ENCODE measurements at places on chromosomes 12 and 14.

DNA sequence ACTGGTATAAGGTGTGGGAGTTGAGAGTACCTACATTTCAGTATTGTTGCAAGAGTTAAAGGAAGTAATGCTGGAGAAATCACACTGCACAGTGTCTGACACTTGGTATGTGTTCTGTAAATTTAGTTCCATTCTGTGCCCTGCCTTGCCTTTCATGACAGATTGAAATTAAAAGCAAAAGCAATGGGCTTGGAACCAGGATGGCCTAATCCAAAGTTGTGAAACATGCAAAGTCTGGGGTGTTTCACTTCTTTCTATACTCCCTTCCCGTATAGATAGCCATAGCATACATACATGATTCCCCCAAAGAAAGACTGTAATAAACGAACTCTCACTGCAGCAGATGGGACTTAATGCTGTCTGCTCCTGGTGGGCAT, 281.1 kb downstream of the NRXN3 start:
- no peak for DNase-seq

- DNase-seq: no peak
Observed at GRCh38 chr14:67371247-67372148, 11.4 kb downstream of the EIF2S1 start.

- peak; percentile 65 for DNase-seq
Observed at GRCh38 chr14:64510825-64511671, 6.5 kb downstream of the ZBTB1 start.

DNA sequence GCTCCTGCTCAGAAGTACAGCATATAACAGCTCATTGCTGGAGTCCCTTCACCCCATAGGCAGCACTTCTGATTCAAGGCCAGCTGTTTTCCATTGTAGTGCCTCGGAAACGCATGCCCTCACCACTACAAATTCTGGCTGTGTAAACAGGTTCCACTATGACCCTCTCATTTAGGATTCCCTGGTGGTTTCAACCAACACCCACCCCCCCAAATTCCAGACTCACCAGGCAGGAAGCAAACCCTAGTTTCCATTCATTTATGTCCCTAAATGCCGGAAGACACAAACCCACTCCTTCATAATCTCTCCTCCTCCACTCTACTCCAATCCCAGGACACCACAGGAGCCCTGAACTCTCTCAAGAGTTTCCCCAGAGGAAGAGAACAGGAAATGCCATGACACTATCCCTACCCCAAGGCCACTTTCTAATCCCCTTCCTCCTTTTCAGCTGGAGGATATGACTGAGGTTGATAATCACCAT, 75.9 kb upstream of the TMPO start:
- no peak for DNase-seq

- DNase-seq: no peak
Observed at GRCh38 chr12:13208533-13209435, 12.3 kb downstream of the EMP1 start.

DNA sequence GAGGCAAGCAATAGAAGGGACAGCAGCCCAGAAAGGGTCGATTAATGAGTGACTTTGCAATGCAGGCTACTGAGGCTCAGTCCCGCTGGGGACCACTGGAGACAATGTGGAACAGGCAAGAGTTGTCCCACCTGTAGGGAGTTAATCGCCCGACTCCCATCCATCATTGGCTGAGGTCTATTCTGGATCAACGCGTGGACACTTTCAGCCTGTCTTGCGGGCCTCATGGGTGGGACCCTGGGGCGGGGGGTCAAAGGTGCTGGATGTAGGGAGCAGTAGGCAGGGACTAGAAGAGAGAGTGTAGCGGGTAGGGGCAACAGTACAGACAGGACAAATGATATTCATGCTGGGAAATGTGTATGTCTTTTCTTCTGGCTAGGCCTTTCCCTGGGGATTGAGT, 6.1 kb downstream of the IFI27L2 start:
- DNase-seq: no peak

DNA sequence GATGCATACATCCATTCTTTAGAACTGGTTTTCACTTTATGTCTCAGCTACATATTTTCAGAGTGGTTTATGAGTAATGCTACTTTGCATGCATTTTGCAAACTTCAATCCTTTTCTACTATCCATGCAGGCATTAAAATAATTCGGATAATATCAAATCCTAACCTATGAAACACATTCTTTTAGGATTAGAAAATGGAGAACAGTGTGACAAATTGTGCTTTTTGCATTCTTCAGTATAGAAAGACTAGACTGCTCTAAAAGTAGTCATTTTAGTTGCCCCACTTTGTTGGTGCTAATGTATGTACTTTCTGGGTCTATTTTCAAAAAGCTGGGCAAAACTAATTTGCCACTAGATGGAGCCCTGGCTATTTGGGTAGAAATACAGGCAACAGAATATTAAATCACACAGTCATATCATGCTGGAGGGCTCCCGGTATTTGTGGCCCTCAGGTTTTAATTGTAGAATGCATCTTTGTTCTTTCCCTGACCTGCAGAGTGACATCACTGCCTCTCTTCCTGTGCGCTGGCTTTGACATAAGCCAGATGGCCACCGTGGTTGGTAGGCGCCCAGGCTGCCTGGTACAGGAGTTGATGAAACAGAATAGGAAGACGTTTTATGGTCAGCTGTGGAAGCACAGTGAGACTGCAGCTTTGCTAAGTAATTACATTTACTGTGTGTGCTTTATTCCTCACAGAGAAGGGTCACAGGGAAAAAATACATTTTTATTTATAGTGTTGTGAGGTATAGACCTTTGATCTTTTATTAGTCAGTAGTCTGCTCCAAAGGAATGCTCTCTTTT, 28.1 kb downstream of the MSRB3 start:
- DNase-seq: peak; percentile 4

- DNase-seq: no peak
Observed at GRCh38 chr12:75205558-75205957, 4.1 kb downstream of the KCNC2 start.

- no peak for DNase-seq
Observed at GRCh38 chr12:109951751-109952150, 44.4 kb downstream of the GIT2 start.

- DNase-seq: peak; percentile 83
Observed at GRCh38 chr12:32501835-32502333, 102.5 kb downstream of the FGD4 start.

GRCh38 chr12:2834581-2835491, at the start of gene NRIP2:
Gene NRIP2, minus strand, starts transcription at chr12:2835035. Its CDS starts 52 bp downstream, at chr12:2834983.
- peak; percentile 82 for DNase-seq

GRCh38 chr12:48696626-48697025, 14.6 kb upstream of the KANSL2 start:
- no peak for DNase-seq

DNA sequence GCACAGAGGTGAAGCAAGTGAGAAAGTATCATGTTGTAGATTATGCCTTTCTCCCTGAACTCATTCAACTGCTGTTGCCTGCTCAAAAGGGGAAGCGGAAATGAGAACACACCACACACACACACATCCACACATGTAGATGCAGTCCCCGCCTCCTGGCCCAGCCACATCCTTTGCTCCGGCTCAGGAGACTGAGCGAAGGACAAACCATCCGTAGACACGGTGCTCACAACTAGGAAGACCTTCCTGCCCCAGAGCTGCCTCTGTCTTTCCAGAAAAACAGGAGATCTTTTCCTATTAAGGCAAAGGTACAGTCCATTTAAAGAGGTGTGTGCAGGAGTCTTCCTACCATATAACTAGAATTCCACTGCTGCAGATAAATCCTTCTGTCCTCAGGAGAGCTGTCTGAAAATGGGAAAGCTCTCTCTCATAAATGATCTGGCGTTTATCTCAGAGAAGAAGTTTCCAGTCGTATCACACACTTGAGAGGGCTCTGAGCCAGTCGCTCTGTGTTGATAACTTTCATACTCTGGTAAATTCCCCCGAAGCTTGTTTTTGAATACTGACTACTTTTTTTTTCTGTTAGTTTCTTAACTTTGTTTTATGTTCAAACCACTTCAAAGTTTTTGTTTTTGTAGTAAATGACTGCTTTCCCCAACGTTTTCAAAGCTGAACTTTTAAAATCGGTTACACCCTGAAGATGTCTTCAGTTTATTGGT, at the start of gene TESPA1:
Gene TESPA1, minus strand, starts transcription at position 105 of the 719 bp plus-strand sequence. CDS start 10,200 bp downstream, outside the sequence.
- DNase-seq: no peak

All from NCI-H1105 (cell line).